ENCODE measurements at places on chromosomes 1 and 21.

DNA sequence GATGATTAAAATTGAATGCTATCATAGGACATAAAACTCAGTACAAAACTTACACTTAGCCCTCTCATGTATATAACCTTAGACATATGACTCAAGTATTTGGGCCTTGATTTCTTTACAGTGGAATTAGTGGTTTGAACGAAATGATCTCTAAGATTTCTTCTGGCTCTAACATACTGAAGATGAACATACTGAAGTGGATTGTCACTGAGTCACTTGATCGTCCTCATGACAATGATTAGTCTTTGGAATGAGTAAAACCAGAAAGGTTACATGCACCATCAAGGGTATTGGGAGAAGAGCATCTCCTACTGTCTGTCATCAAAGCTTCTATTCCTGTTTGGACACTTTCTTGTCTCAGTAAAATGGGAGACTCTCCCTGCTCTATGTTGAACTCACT is 17.4 kb downstream of the FMN2 start:
- DNase-seq = no peak

DNA sequence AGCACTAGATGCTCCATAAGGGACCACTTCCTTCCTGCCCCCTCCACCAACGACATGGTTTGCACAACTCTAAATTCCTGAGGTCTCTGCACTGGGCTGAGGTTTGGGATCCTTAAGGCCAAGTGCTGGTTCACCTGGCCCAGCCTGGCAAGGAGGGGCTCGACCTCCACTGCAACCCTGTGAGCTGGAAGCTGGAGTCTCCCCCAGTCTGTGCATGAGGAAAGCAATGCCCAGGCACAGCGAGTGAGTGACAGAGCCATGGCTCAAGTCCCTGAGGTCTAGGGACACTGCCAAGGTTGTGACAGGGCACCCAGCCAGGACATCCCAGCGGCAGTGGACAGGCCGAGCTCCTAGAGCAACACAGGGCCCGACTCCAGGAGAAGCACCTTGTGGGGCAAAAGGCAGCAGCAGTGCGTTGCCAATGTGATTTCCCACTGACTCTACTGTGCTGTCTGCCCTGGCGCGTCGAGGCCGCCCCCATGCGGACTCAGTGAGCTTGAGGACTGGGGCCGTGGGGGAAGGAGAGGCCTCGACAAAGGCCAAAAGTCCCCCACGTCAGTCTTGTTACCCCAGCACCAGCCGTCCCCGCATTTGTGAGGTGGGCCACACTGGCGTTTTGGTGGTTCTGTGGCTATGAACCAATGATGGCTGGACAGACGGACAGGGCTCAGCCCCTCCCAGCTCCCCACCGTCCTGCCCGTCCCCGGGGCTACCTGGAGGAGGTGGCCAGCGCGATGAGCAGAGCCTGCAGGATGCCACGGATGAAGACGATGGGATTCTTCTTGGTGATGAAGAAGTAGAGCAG is 30.0 kb downstream of the PODN start:
- DNase-seq = no peak

DNA sequence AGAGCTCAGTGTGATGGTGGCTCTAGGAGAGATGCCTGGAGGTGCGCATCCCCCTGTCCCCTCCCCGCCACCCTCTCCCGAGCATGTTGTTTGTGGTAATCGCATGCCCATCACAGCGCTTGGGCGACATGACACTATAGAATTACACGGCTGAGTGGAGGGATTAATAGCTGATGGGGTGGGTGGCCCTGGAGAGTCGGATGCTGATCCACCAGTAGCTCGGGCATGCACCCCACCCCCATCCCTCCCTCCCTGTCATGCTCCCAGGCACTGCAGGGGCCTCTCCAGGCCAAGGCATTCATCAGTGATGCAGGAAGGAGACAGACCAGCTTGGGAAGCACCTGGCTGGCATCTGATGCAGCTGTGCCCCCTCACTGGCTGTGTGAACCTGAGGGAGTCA is 159.0 kb upstream of the IGSF21 start:
- no peak for DNase-seq

DNA sequence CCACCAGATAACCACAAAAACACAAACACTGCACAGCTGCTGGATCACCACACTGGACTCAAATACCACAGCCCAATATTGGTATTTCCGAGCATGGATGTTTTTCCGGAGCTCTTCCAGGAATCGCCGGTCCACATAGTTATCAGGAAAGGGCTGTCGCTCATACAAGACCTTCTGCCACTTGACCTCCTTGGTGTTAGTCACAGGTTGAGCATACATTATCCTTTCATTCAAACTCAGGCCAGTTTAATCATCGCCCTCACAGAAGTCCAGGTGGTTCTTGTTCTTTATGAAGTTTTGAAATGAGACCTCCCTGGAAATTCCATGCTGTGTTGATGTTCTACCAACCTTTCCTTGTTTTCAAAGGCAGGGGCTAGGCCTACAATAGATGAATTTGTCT is 1.5 kb downstream of the PIGC start:
- DNase-seq = no peak

- peak; percentile 32 for DNase-seq
Observed at GRCh38 chr1:94463765-94464330, 45.7 kb downstream of the ABCD3 start.

- DNase-seq = no peak
Observed at GRCh38 chr1:63024132-63024531, 240.2 kb downstream of the ATG4C start.

DNA sequence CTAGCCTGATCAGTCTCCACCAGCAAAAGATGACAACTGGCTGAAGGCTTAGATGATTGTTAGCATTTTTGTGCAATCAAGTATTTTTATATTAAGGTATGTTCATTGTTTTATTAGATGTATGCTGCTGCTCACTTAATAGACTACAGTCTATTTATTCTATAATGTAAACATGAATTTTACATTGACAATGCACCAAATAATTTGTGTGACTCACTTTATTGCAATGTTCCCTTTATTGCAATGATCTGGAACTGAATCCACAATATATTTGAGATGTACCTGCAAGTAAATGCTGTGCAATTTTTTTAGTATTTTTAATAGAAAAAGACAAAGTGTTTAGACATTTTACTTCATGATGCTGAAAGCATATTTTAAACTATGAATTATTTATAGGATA is 896.5 kb downstream of the AMY1C start:
- no peak for DNase-seq

GRCh38 chr1:5968161-5968736 is 24.0 kb downstream of the NPHP4 start:
- DNase-seq = no peak

DNA sequence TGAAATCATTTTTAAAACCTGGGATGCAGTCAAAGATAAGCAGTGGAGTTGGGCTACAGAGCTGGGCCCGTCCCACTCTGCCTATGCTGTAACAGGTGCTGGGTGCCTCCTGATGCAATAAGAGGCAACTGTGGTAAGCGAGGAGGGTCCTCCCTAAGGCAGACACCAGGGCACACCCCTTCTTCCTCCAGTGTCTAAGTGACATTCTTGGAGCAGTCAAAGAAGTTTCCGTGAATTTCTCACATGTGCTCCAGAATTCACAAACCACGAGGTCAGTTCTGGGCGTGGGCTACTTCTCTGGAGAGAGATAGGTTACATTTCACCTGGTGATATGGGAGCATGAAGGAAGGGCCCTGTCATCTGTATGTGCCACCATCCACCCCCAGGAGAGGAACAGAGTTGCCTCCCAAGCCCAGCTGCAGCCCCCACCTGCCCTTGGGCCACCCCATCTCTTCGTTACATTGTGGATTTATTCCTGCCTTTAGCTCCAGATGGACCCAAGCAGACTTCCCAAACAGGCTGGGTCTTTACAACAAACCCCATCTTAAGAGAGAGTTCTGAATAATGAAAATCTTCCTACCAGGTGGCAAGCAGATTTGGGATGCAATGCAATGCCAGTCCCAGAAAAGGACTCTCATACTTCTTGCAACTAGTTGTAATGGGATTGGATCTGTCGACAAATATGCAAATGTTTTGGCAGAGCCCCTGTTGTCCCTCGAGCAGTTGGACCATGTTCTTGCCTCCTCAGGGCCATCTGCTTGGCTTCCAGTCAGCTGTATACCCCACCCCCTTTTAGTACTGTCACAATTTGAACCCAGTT is 82.5 kb upstream of the CNTN2 start:
- no peak for DNase-seq

GRCh38 chr1:28286111-28286510 is 26.8 kb downstream of the SESN2 start:
- DNase-seq = no peak

DNA sequence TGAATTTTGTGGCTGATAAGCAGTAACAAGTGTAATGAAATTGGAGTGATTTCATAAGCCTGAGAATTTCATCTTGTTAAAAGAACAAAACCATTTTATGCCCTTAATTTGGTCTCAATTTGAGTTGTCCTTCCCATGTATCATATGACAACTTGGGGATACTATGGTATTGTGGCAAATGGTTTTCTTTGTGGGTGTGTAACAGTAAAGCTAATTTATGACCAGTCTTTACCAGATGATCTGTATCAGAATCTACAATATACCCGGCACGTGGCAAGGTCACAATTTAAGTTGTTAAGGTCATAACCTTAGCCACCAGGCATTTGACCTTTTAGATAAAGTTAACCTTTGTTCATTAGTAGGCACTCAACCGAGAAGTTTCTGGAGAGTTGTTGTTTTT is 9.1 kb downstream of the NFIA start:
- no peak for DNase-seq

GRCh38 chr1:53598966-53599365 is 139.8 kb downstream of the DMRTB1 start:
- no peak for DNase-seq

DNA sequence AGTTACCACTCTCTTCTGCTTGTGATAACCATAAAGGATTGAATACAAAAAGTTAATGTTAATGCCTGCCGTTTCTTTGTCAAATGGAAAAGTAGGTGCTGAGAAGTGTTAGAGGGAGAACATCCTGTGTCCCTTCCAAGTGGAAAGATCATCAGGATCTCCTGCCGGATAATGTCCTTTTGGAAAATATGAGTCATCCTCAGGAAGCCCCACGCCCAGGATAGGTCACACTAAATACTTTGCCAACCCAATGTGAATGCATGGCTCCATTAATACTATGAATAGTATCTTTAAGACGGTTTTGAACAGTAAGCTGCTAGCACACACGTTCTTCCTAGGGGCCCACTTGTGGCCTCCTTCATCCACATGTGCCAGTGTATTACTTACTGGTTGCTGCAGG is 279.5 kb downstream of the ZNF326 start:
- no peak for DNase-seq

Measured in CD4-positive, alpha-beta T cell treated with Interleukin-4 for 1 hour (primary cell).